ENCODE measurements at places on chromosomes 4 and X. TPM values are rescaled to one million over a fixed set of nuclear protein-coding genes. Genes with fewer than 3 reads are reported as not detected.

- peaks cover 7% of the 10 kb centered on the region for H3K4me1 ChIP-seq
- no peaks in the 10 kb centered on the region for H3K36me3 ChIP-seq
- DNase-seq = no peak
- H3K27ac ChIP-seq = no peak overlapping the region
- no peak overlapping the region for H3K4me3 ChIP-seq
These were observed 72.0 kb upstream of the MSX1 start for GRCh38 chr4:4787421-4787820.

GRCh38 chrX:20515841-20516461, 249.2 kb upstream of the RPS6KA3 start:
- H3K4me1 ChIP-seq = no peaks in the 10 kb centered on the region
- no peaks in the 10 kb centered on the region for H3K27me3 ChIP-seq
- H3K27ac ChIP-seq = no peak overlapping the region
- no peak for DNase-seq

DNA sequence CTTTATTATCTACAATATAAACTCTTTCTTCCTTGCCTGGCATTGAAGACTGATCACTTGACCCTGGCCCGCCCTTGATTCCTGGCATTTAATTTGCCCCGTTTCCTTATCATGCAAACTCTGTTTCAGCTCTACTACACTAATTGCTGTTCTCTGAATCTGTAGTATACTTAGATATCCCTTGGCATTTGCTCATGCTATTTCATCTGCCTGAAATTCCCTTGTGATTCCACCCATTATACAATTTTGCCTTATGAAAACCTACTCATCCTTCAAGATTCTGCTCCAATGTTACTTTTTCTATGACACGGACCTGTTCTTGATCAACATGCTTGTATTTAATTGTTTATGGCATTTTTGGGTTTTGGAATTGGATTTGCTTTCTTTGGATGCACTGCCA, 459.9 kb upstream of the AMOT start:
- H3K27me3 ChIP-seq = no peaks in the 10 kb centered on the region
- no peaks in the 10 kb centered on the region for H3K36me3 ChIP-seq
- no peak for DNase-seq
- no peak overlapping the region for H3K27ac ChIP-seq
- H3K4me1 ChIP-seq = no peaks in the 10 kb centered on the region
- no peak overlapping the region for H3K4me3 ChIP-seq

- no peaks in the 10 kb centered on the region for H3K27me3 ChIP-seq
- H3K4me3 ChIP-seq = no peak overlapping the region
- H3K27ac ChIP-seq = no peak overlapping the region
- no peaks in the 10 kb centered on the region for H3K36me3 ChIP-seq
- H3K4me1 ChIP-seq = no peaks in the 10 kb centered on the region
These were observed 186.4 kb upstream of the GALNT7 start for GRCh38 chr4:172982151-172982590.

DNA sequence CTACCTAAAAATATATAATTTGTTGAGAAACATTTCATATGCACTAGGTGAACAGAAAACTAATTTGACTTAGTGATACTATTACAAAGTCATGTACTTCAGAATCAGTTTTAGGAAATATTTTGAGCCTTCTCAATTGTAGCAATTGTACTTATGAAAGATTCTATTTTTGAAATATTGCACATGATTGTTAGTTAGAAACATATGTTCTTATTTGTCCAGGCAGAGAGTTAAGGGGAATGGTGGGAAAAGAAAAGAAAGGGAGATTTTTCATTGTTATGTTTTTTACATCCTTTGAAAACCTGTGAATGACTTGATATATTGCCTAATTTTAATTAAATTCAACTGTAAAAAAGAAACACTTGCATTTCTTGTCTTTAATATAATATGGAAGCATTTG, 66.0 kb downstream of the GLRB start:
- DNase-seq = no peak
- H3K36me3 ChIP-seq = no peaks in the 10 kb centered on the region
- H3K27ac ChIP-seq = no peak overlapping the region
- no peaks in the 10 kb centered on the region for H3K27me3 ChIP-seq
- no peaks in the 10 kb centered on the region for H3K4me1 ChIP-seq

GRCh38 chr4:4857001-4857808, 2.3 kb upstream of the MSX1 start:
- no peak overlapping the region for H3K27ac ChIP-seq
- peak; percentile 58 for DNase-seq
- no peak overlapping the region for H3K4me3 ChIP-seq

DNA sequence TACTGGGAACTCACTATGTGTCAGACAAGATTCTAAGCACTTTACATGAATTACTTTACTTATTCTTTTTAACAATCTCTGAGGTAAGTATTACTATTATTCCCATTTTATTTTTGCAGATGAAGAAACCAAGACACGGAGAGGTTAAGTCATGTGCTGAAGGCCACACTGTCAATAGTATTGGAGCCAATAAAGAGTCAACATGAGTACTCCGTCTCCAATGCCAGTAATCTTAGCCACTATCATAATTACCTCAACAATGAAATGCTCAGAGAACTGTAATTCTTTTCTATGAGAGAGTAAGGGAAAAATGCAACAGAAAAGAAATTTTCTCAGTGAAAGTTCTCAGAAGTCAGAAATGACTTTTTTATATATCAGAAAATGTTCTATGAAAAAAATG, 12.7 kb downstream of the EGF start:
- DNase-seq = no peak
- H3K4me3 ChIP-seq = no peak overlapping the region
- H3K27ac ChIP-seq = no peak overlapping the region
- no peaks in the 10 kb centered on the region for H3K27me3 ChIP-seq
- peaks cover 15% of the 10 kb centered on the region for H3K4me1 ChIP-seq
- peaks cover 18% of the 10 kb centered on the region for H3K36me3 ChIP-seq

GRCh38 chr4:7956270-7956808, 16.7 kb upstream of the AFAP1 start:
- no peaks in the 10 kb centered on the region for H3K36me3 ChIP-seq
- no peak for DNase-seq
- H3K27me3 ChIP-seq = no peaks in the 10 kb centered on the region
- H3K4me3 ChIP-seq = no peak overlapping the region
- no peak overlapping the region for H3K27ac ChIP-seq

GRCh38 chrX:44400588-44400987, 57.1 kb upstream of the EFHC2 start:
- no peak for DNase-seq
- H3K27me3 ChIP-seq = no peaks in the 10 kb centered on the region
- no peak overlapping the region for H3K27ac ChIP-seq
- no peaks in the 10 kb centered on the region for H3K36me3 ChIP-seq
- no peaks in the 10 kb centered on the region for H3K4me1 ChIP-seq

DNA sequence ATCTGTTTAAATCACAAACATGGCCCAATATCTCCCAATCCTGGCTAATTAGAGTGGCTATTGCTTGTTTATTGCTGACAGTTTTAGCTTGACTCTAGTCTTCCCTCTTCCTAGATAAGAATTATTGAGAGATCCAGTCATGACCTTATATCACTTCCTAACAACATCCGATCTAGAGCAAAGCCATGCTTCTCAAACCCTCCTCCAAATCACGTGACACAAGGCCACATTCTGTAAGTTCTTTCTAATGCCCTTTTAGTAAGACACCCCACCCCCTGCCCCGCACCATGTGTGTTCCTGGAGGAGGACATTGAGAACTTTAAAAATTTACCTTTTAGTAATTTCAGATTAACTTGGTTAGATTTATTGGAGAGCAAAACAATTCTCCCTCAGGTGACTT, 40.6 kb upstream of the RASSF6 start:
- no peak for DNase-seq
- H3K4me1 ChIP-seq = no peaks in the 10 kb centered on the region
- H3K36me3 ChIP-seq = no peaks in the 10 kb centered on the region
- no peaks in the 10 kb centered on the region for H3K27me3 ChIP-seq
- no peak overlapping the region for H3K4me3 ChIP-seq

- H3K4me3 ChIP-seq = no peak overlapping the region
- no peak overlapping the region for H3K27ac ChIP-seq
- no peaks in the 10 kb centered on the region for H3K36me3 ChIP-seq
- H3K4me1 ChIP-seq = no peaks in the 10 kb centered on the region
- DNase-seq = no peak
These were observed 58.7 kb downstream of the GPRIN3 start for GRCh38 chr4:89248879-89249281.

DNA sequence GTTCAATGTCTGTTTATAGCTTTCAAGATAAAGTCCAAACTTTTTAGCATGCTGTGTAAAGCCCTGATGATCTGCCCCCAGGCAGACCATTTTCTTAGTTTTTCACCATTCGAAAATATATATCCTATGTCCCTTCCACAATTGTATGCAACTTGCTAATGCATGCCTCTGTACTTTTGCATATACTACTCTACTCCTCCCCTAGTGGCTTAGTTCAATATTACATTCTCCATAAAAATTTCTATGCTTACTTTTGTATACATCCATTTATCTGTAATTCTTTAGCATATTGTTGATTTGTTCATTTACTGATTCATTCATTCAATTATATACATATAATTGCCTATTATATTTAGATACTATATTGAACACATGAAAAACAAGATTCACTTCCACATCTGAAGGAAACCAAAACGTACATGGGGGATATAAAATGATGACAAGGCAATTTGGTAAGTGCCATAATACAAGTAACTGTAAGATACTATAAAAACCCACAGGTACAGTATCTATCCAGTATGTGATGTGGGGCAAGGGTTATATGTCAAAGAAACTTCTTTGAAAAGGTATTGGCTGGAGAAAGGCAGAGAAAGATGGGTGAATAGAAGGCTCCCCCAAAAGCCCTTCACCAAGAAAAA, 902.5 kb downstream of the FAM133A start:
- no peak overlapping the region for H3K27ac ChIP-seq
- no peaks in the 10 kb centered on the region for H3K36me3 ChIP-seq
- no peaks in the 10 kb centered on the region for H3K4me1 ChIP-seq
- no peak for DNase-seq

The CNGA1 gene
- 0.66 TPM for total RNA-seq

The GAGE12E gene
- not detected for total RNA-seq

The ZCCHC4 gene
- 9.5 TPM for total RNA-seq

The L1CAM gene
- 35.2 TPM for total RNA-seq

The DOK7 gene
- 0.38 TPM for total RNA-seq

The TMEM255A gene
- 0.35 TPM for total RNA-seq

The TMPRSS11F gene
- not detected for total RNA-seq

The RADX gene
- 1.0 TPM for total RNA-seq
